ENCODE measurements at places on chromosomes 3 and 15.

GRCh38 chr3:4517643-4518311, 24.6 kb downstream of the ITPR1 start:
- DNase-seq: no peak

DNA sequence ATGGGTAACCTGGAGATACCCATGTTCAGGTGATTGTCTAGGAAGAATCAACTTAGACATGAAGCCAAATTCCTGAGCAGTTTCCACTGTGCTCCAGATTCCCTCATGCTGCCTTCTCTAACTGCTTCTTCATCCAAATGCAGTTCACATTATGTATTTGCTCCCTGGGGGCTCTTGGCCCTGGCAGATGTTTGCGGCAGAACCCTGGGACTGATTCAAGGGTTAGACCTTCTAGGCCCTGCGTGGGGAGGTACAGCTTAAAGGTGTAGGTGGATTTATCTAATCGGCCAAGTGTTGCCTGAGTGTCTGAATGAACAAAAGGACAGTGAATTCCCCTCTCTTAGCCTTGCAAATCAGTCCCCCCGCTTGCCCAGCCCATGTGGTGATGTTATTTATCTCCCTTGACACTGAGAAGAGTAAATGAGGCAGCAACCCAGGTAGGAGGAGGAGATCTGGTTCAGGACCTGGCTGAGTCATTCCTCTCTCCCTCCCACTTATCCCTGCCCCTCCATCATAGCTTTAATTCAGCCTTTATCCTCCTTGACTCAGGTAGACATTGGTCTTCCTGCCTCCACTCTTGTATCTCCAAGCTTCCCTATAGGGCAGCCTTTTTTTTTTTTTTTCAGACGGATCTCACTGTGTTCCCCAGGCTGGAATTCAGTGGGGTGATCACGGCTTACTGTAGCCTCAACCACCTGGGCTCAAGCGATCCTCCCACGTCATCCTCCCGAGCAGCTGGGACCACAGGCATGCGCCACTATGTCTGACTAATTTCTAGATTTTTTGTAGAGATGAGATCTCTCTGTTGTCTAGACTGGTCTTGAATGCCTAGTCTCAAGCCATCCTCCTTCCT, 54.8 kb downstream of the MAGEF1 start:
- DNase-seq: no peak

GRCh38 chr15:96804754-96805153, 474.3 kb downstream of the NR2F2 start:
- no peak for DNase-seq

GRCh38 chr3:28947751-28948150, 333.1 kb upstream of the RBMS3 start:
- DNase-seq: no peak

DNA sequence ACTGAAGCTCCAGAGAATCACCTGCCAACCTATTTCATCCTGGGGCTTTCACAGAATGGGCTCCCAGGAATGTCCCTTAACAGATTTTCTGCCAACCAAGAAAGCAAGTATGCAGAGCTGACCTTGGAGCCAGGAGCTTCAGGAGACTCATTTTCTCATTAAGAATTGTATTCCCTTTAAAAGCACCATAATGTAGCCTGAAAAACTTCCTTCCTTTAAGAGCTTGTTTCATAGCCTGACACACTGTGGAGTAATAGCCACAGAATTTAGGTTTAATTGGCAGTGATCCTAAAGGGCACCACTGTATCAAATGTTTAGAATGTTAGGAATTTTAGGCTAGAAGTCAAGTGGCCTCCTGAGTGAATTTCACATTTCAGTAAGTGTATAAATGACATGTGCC, 309.8 kb downstream of the GBE1 start:
- DNase-seq: no peak

GRCh38 chr15:39404767-39405181, 176.1 kb upstream of the THBS1 start:
- no peak for DNase-seq

GRCh38 chr3:11435440-11436165, 163.4 kb downstream of the ATG7 start:
- DNase-seq: no peak

Data from Jurkat, Clone E6-1 (cell line).